Left kidney (tissue), 8 donors: ENCODE measurements at places on chromosomes 1 and 21. TPM values are rescaled to one million over a fixed set of nuclear protein-coding genes. Genes with fewer than 3 reads are reported as not detected.

DNA sequence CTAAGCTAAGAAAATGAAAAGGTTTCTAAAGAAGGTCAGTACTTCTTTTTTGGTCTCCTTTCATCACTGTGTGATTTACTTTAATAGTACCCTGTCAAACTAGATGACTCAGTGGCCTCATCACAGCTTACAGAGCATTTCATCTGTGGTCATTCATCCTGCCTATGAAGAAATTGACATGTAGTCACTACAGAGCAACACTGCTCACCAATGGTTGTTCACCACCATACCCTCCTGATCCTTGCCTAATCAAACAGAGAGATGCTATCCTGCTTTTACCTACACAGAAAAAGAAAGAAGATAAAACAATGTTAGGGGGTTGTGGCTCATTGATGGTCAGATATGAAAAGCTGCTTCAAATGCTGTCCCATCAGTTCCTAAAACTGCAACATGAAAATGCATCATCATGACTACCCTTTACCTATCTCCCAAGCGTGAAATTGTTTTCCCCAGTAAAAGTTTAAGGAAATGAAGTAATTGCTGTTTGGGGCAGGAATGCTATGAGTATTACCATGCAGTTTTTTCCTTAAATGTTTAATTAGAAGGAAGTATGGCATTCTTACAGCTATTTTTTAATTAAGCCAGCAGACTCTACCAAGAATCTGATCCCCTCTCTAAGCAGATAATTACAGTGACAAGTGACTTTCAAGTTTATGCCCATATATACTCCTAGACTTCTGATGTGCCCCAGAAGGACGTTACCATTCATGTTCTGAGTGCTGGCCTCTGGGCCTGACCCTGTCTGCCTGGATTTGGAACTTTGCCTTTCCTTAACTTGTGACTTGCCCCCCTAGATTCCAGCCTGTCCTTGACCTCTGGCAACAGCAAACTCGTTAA lies 46.1 kb upstream of the FBXO28 start:
- DNase-seq = no peak

DNA sequence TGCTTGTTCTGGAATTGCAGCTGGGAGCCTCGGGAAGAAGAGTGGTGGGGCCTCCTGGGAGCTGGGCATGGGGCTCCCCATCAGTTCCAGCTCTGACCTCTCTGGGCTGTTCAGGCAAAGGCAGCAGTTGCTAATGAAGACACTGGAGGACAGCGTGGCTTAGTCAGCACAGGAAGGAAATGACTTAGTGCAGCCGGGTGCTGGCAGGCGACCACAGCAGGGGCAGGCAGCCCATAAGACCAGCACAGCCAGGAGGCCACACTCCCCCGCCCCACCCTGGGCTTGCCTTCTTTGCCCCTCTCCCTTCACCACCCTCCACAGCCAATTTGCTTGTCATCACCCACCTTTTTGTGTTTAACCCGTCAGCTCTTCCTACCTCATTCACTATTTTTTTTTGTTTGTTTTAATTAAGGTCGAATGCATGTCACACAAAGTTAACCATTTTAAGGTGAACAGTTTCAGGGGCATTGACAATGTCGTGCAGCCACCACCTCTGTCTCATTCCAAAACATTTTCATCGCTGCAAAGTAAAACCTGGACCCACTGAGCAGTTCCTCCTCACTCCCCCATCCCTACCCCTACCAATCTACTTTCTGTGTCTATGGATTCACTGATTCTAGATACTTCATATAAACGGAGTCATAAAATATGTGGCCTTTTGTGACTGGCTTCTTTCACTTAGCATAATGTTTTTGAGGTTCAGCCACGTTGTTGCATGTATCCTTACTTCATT lies 10.9 kb downstream of the OLIG2 start:
- no peak for DNase-seq

- DNase-seq = no peak
Observed at GRCh38 chr1:71557138-71557537, 476.3 kb upstream of the ZRANB2 start.

GRCh38 chr1:156862584-156862983 lies 1.9 kb downstream of the NTRK1 start:
- no peak for DNase-seq

GRCh38 chr1:103180660-103181059 lies 72.3 kb upstream of the COL11A1 start:
- no peak for DNase-seq

Gene FCRL2
- 0.17 TPM for polyA plus RNA-seq

Gene SHE
- 9.8 TPM for polyA plus RNA-seq

DNA sequence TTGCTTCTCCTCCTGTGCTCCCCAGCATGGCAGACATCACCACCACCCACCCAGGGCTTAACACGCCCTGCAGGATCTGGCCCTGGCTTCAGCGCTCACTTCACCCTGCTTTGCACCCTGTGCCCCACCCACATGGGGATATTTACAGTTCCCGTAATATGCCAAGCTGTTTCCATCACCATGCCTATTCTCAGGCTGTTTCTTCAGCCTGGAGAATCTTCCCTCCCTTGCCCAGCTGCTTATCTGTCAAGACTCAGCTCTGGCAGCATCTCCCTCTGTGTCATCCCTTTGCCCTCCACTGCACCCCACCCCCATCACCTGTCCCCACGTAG lies 3.6 kb upstream of the AHCYL1 start:
- DNase-seq = no peak

Gene SLC30A1
- polyA plus RNA-seq = 36.6 TPM

GRCh38 chr1:31822766-31823165 lies 6.9 kb upstream of the SPOCD1 start:
- DNase-seq = no peak

DNA sequence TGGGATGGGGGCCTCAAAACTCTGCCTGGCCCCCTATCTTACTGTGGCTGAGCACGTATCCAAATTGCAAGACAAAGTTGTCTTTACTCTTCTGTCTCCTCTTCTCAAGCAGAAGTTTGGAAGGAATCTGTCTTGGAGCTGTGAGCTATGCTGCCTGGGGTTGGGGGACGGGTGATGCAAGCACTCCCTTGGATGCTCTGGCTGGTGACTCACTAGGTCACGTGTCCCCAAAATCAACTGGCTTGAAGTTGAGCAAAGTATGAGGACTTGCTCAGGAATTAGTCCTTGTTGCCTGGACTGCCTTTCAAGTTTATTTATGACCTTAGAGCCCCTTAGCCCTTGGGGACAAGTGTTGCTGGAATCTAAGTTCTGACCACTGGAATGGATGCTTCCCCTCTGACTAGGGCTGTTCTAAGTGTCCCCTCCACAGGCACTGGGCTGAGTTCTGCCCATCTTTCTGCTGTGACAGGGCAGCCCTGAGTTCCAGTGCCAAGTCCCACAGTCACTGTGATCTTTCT lies 269.5 kb downstream of the HHAT start:
- no peak for DNase-seq

Gene KIF17
- 4.3 TPM for polyA plus RNA-seq

DNA sequence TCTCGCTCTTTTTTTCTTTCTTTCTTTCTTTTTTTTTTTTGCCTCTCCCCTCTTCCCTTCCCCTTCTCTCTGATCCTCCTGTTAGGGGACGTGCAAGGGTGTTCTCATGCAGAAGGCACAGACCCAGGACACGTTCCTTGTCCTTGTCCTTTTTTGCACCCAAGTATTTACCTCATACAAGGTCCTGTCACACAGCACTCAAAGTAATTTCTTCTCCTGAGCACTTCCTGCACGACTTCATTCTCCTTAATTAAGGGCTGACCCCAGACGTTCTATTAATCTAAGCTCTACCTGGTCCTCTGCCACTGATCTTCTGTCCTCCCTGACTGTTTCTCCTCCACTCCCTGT lies 424 bp upstream of the PCNX2 start:
- no peak for DNase-seq

- DNase-seq = no peak
Observed at GRCh38 chr1:15962671-15963362, 13.1 kb downstream of the ZBTB17 start.
